ENCODE measurements at places on chromosomes 6 and 20. TPM values are rescaled to one million over a fixed set of nuclear protein-coding genes. Genes with fewer than 3 reads are reported as not detected.
A peak's percentile ranks its signal among the peaks of the same experiment; 100 is the strongest.

DNA sequence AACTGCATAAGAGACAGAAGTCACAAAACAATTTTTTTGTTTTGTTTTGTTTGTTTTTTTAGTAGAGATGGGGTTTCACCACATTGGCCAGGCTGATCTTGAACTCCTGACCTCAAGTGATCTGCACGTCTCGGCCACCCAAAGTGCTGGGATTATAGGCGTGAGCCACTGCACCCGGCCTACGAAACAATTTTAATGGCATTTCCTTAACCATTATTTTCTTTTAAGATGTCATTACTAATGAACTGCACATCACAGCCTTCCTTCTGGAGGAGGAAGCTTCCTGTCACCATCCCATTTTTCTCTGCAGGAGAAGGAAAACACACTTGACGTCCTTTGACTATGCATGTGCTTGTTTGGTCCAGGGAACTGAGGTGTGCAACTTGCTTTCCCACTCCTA lies 125.3 kb upstream of the AKIRIN2 start:
- no peak for DNase-seq

GRCh38 chr6:139020689-139021088 lies 7.9 kb upstream of the ABRACL start:
- no peak for DNase-seq

LAMA2 gene
- not detected for total RNA-seq

GRCh38 chr6:33807606-33808005 lies 3.8 kb upstream of the MLN start:
- no peak for DNase-seq

- no peak for DNase-seq
Measured at GRCh38 chr20:64188091-64188490, 23.8 kb downstream of the MYT1 start.

- DNase-seq, result no peak
Measured at GRCh38 chr6:104951677-104952076, 5.2 kb upstream of the LIN28B start.

GRCh38 chr20:61502433-61502832 lies 250.4 kb downstream of the CDH4 start:
- DNase-seq, result no peak

- DNase-seq, result peak; percentile 23
Measured at GRCh38 chr6:164039954-164040375, 625.4 kb downstream of the QKI start.

GRCh38 chr6:92577077-92577719 lies 842.2 kb downstream of the EPHA7 start:
- DNase-seq, result no peak

GRCh38 chr20:15220009-15220656 lies 882.7 kb upstream of the FLRT3 start:
- no peak for DNase-seq

- DNase-seq, result no peak
Measured at GRCh38 chr20:18972251-18972876, 158.8 kb downstream of the SCP2D1 start.

DNA sequence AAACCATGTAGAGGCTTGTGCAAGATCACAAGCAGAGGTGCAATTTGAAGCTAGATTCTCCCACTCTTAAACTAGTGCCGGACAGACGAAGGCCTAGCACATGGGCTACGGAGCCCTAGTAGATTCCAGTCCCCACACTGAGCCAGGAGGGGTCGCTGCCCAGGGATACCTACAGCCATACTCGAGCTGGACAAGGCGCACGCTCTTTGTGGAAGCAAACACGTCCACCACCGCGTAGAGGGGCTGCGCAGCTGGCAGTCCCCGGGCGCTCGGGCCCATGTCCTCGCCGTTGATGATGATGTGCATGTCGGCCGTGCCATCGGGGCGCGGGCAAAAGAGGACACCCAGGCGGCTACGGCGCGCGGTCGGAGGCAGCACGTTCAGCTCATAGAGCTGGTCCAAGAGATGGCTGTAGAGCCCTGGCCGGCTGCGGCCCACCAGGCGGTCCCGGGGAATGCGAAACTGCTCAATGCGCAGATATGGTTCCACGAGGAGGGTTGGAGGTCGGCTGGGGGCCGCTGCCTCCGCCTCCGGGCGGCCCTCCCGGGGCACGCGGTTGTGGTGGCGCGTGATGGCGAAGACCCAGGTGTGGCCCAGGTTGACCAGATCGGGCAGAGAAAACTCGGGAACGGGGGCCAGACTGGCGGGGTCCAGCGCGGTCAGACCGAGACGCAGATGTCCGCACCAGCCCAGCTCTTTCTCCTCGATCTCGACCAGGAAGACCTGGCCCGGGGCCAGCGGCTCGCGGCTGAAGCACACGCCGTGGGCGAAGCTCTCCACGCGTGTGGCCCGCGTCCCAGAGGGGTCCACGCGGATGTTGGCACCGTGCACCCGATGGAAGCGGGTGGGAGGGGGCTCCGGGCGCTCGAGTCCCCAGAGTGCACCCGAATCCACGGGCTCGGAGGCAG lies 677 bp downstream of the NEURL2 start:
- DNase-seq, result peak; percentile 21

DNA sequence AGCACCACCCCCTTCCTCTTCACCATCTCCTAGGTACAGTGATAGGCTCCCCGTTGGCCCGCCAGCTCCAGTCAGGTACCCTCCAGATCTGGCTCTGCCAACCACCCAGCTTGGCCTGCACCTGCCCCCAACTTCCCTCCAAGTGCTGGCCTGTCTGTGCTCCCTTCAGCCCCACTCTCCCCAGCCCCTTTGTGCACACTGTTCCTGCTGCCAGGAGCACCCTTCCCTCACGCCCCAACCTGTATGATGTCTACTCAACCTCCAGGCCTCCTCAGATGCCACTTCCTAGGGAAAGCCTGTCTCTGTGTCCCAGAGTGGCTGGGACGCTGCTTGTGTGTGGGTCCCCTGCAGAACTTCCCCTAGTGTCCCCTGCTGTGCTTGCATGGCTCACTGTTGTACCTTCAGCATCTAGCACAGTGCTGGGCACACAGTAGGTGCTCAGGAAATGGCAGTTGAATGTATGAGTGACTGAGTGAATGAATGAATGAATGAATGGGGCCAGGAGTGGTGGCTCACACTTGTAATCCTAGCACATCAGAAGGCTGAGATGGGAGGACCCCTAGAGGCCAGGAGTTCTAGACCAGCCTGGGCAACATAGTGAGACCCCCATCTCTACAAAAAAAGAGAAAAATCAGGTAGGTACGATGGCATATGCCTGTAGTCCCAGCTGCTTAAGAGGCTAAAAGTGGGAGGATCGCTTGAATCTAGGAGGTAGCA lies 3.0 kb downstream of the ZBP1 start:
- no peak for DNase-seq

XKR7 gene
- total RNA-seq, result not detected

PTK6 gene
- total RNA-seq, result 0.29 TPM

GRCh38 chr6:154440022-154440421 lies 70.5 kb downstream of the CNKSR3 start:
- DNase-seq, result no peak

DNA sequence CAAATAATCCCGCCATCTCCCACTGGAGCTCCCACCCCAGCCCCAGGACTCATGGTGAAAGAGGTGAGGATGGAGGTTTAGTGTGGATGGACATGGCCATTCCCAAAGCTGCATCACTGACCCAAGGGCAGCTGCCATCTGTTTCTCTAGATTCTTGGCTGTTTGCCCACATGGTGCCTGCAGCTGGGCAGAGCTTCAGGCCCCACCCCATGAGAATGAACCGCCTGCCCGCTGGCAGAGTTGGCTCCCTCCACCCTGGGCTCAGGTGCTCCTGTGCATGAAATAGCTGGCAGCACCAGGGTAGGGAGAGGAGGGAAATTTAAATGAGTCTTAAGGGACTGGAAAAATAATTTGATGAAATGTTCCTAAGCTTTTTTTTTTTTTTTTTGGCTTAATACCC lies 17.4 kb downstream of the SCML4 start:
- DNase-seq, result no peak

DNA sequence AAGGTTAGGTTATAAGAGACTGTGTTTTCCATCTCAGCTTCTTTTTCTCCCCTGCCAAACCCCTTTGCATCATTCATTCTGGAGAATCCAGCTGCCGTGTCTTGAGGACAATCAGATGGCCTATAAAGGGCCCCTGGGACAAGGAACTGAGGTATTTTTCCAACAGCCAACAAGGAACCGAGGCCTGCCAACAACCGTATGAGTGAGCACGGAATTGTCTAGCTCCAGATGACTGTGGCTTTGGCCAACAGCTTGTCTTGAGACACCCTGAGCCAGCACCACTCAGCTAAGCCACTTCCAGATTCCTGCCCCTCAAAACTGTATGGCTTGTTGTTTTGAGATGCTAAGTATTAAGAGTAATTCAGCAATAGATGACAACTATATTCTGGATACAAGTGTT lies 433.7 kb upstream of the HSF2 start:
- DNase-seq, result no peak

DNA sequence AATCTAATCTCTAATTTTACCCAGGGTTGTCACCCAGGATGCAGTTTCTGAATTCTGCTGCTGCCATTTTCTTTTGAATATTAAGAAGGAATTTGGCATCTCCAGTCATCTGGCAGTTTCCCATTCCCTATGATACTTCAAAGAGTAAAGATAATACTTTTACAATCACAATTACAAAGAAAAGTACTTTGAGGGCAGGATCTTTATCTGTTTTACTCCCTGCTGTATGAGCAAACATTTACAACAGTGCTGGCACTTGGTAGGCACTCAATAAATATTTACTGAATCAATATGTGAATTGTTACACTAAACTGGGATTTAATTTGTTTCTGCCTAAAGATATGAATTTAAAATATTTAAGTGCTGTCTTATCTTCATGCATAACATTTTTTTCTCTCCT lies 224.9 kb downstream of the EPHA7 start:
- DNase-seq, result no peak

DNA sequence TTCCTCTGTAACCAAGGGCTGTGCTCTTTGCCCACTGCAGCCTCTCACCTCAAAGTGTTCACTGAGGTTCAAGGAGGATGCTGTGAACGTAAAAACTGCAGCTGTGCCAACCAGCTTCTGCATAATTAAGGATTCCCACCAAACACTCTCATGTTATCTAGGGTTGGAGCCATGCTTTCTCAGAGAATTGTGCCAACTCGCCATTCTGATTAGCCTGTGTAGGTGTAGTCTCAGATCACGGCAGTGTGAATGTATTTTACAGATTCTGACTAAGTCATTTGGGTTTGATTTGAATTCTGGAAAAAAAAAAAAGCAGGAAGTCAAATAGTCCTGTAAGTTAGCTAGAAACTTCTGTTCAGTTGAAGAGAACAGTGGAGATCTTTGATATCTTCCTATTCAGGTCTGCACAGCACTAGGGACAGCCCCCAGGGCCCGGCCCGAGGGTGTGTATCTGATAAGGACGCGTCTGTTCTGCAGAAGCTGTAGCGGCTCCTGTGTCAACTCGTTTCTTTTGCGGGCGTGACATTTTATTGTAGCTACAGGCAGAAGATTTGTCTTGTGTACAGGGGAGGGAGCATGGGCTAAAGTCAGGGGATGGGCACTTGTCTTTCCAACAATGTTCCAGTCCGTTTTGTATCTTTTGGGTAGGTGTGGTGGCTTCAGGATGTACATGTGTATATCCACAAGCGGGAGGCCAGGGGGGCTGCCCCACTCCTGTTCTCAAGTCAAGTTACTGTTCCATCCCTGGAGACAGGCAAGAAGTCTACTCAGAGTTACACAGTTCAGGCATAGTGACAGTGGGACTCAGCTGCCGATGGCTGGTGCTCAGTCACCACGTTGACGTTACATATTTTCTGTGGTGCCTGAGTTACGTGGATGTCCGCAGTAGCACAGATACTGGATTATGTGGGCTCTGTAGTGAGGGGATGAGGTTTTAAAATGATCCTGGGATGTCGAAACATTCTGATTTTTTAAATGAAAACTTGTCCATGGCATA lies 12.4 kb downstream of the IRF4 start:
- no peak for DNase-seq

GRCh38 chr6:159915397-159915796 lies 24.6 kb downstream of the MAS1 start:
- DNase-seq, result no peak

DNA sequence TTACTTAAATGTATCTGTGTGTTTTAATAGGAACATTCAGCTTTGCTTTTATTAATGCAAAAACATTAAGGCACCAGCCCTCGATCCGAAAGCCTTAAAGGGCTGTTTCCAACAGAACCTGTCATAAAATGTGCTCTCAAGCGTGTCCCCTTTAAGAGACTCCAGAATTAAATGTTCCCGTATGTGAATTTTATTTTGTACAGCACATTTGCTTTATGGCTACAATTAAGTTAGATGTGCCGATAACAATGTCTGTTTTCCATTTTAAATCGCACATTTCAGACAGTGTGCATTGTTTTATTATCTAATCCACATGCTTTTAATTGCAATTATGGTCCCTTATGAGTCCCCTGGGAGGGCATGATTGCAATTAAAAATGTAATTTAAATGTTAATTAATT lies 198.9 kb downstream of the TSHZ2 start:
- no peak for DNase-seq

- no peak for DNase-seq
Measured at GRCh38 chr20:43969028-43969447, 54.4 kb downstream of the TOX2 start.

DNA sequence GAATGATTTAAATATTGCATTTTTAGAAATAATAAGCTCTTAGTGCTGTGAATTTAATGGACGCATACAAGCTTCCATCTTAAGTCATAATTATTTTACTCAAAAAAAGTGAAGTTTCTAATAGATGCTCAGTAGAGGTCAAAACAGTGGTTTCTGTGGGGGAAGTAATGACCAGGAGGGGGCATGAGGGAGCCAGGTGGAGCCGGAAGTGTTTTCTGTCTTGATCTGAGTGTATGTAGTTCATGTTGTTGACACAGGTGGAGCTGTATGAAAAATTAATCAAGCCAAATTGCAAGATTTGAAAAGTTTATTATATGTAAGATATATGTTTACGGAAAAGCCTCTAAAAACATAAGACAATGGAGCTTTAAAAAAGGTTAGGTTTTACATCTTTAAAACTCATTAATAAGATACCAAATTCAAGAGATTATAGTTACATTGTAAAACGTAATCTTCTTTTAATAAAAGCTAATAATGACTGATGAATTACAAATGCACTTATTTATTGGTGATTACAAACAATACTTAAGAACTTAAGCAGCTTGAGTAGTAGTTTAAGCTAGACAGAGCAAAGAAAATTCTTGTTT lies 68.0 kb downstream of the PLAGL1 start:
- peak; percentile 57 for DNase-seq

GRCh38 chr6:109446072-109446471 lies 5.5 kb downstream of the SMPD2 start:
- DNase-seq, result no peak

CTCFL gene
- total RNA-seq, result not detected

FERMT1 gene
- not detected for total RNA-seq

- DNase-seq, result no peak
Measured at GRCh38 chr6:38942965-38943364, 105.6 kb upstream of the GLP1R start.

DNA sequence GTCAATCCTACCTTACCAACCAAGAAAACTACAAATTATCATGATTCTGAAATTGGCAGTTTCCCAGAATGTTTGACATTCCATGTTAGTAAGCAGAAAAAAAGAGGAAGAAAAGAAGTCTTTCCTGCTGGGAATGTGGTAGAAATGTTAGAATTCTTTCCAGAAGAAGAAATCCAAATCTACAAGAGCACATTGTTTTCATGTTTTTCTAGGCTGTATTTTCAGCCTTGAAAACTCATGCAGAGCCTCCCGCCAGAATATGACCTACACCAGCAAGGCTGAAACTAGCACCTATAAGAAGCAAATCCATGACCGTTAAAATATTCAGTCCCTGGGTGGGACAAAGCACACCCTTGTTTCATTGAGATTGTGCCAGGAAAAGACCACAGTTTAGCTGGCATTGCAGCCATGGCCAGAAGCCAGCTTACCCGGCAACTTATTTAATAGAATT lies 259.4 kb downstream of the GJA1 start:
- no peak for DNase-seq
